ENCODE measurements at places on chromosomes 12 and 14. TPM values are rescaled to one million over a fixed set of nuclear protein-coding genes. Genes with fewer than 3 reads are reported as not detected.
A peak's percentile ranks its signal among the peaks of the same experiment; 100 is the strongest.

DNA sequence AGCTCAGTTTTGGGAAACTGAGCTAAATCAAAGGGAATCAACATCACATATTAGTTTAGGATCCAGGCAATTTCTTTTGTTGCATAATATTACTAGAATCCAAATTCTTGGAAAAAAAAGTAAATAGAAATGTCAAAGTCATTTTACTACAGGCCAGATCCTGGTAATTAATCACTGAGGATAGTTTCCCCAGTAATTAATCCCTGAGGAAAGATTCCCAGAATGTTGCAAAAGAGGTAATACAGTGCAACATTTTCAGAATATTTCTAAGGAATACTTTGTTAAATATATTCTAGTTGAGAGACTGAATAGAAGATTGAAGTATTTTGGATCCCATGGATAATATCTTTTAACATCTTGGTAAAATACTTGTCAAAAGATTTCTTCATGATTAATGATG is 207.0 kb upstream of the GARIN2 start:
- no peak for DNase-seq

MCRS1 gene
- polyA plus RNA-seq: 50.3 TPM

DNA sequence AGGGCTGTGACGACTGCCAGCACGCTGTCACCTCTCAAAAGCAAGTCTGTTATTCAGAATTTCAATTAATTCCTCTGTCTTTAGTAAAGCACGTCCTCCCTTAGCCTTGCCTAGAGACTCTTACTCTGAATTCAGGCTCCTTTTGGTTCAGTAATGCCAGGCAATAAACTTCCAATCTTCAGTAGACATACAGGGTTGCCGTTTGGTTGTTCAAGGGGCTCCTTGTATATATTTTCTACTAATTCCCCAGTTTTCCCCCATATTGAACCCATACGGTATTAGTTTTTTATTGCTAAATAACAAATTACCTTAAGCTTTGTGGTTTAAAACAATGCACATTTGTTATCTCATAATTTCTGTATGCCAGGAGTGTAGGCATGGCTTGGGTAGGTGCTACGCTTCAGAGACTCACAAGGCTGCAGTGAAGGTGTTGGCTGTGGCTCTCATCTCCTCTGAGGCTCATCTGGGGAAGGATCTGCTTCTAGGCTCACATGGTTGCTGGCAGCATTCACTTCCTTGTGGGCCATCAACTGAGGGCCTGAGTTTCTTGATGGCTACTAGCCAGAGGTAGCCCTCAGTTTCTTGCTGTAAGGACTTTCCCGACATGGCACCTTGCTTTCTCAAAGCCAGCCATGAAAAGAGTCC is 7.3 kb upstream of the CLECL1 start:
- no peak for DNase-seq

- DNase-seq: no peak
These were observed 192.4 kb downstream of the PELI2 start for GRCh38 chr14:56310643-56311042.

- DNase-seq: no peak
These were observed 26.9 kb downstream of the MAPKAPK5 start for GRCh38 chr12:111868676-111869588.

DNA sequence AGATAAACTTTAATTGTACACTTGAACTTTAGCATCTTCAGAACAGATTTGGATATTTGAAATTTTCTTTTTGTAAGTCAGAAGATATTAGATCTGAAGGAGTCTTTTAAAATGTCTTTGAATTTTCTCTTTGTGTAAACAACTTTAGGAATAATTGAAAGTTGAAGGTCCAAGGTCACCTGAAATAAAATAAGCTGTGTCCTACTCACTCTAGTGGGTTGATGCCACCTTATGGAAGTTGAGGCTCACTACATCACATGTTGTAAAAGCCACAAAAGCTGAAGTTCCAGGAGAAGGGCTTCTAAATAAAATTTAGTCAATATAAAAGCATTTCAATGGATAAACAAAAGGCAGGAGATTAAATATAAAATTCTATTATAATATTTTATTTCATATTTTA is 122.0 kb upstream of the ATXN7L3B start:
- no peak for DNase-seq

- DNase-seq: peak; percentile 57
These were observed 12.4 kb upstream of the P2RX7 start for GRCh38 chr12:121120323-121120722.

Data from CD14-positive monocyte (primary cell).